Stimulated activated CD4-positive, alpha-beta T cell treated with anti-CD3 and anti-CD28 coated beads, Interleukin-15, amount 100 ng/mL, for 48 hours (primary cell): ENCODE measurements at places on chromosomes 12 and 14.

GRCh38 chr14:74427651-74428050 lies 1.6 kb upstream of the SYNDIG1L start:
- DNase-seq = no peak

GRCh38 chr12:94644141-94644979 lies 6.0 kb downstream of the TMCC3 start:
- no peak for DNase-seq

DNA sequence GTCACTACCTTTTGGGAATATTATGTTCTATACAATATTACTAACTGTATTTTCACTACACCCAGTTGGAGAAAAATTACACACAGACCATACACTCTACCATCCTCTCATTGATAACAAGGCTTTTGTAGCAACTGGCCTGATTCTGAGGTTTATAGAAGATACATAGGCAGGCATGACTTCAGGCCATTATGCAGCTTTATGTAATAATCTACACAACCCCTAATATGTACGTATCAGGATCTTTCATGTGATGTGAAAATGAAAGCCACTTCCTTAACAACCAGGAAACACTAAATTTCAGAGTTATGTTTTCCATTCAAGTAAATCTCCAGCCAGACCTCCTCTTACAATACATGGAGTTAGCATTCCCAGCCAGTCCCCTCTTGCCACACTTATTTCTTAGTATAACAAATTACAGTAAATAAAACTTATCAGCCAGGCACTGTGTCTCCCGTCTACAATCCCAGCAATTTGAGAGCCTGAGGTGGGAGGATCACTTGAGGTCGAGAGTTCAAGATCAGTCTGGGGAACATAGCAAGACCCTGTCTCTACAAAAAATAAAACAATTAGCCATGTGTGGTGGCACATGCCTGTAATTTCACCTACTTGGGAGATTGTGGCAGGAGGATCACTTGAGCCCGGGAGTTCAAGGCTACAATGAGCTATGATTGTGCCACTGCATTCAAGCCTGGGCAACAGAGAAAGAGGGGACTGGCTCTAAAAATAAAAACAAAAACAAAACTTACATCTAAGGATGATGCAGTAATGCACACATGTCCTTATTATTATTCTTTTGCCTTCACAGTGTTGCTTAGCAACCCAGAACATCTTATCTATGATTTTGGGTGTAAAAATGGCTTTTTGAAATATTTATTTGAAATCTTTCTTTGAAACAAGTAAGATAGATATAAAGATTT lies 10.4 kb upstream of the OSBPL8 start:
- no peak for DNase-seq

DNA sequence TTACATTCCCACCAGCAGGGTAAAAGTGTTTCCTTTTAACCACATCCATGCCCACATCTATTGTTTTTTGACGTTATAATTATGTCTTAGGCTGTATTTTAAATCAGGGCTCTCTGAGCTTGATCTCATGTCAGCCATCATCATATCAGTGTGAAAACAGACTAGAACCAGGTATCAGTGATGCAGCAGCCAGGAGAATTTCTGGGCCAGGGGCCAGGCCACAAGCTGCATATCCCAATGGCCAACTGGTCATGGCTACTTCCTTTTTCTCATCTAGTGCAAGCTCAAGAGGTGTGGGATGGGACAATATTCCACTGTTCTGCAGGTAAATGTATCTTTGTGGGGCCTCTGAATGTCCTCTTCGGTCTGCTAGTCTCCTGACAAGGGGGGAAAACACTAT lies 125.1 kb downstream of the CRADD start:
- no peak for DNase-seq

GRCh38 chr12:76084863-76085519 lies 506 bp upstream of the NAP1L1 start:
- DNase-seq = no peak

GRCh38 chr14:99253890-99254289 lies 18.1 kb downstream of the BCL11B start:
- DNase-seq = no peak

DNA sequence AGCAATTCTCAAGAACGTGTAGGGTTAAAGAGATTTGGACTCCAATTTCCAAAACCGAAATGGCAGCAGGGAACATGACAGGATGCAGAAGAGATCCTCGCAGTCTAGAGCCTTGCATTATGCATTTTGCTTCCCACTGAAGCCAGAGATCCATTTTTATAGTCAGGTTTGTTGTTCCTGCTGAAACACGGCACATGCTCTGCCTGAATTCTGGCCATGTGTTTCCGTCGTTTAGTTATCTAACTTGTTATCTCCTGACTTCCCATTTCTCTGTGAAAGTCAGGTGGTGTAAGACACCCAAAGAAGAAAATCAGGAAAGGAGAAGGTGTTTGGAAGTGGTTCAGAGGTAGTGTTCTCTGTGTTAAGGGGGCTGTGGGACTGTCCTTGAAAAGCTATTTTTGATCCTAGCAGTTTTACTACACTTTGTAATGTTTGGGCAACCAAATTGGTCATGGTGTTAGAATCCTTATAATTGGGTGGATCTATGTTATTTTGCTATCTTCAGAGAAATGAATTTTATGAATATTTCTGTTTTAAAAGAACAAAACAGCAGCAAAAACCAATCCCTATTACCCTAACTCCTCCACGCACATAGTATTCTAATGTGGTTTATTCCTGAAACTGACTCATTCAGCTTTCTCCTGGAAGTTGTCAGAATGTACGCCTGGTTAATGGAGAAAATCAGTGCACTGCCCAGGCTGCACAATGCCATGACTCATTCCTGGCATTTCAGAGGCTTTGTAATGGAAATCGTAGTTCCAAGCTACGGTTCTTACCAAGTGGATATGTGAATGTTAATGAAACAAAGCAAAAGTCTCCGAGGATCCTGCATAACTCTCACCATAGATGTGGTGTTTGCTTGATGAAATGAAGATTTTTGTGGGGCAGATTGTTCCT lies 110.1 kb downstream of the SAMD4A start:
- DNase-seq = no peak

- no peak for DNase-seq
These were observed 19.2 kb downstream of the MTHFD1 start for GRCh38 chr14:64407329-64407728.

- DNase-seq = no peak
These were observed 49.9 kb downstream of the AEBP2 start for GRCh38 chr12:19489168-19489567.

- DNase-seq = no peak
These were observed 2.8 kb upstream of the IFNG start for GRCh38 chr12:68162374-68162773.

DNA sequence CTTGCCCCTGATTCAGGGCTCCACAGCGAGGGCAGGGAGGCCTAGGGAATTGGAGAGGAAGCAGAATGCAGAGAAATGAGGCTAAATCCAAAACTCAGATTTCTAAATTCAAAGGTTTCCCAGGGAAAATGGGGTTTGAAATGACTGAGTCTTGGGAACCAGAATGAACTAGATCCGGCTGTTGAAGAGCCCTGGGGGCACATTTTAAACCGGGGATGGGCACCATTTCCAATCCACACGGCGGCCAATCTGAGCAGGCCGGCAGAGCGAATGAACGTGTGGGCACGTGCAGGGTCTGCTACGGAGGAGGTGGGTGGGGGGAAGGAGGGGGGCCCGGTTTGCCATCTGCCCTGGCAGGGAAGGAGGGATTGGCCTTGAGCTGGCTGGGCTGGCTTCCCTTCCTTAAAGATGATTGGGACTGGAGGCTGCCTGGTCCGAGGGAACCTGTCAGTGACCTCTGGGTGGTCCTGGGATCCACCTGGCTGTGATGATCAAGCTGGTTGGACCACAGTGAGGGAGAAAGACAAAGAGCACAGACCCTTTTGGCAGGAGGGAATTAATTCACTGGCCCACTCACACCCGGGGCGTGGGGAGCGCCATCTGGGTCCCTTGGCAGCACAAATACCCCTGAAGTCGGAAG lies 161.0 kb downstream of the RBM19 start:
- DNase-seq = no peak

DNA sequence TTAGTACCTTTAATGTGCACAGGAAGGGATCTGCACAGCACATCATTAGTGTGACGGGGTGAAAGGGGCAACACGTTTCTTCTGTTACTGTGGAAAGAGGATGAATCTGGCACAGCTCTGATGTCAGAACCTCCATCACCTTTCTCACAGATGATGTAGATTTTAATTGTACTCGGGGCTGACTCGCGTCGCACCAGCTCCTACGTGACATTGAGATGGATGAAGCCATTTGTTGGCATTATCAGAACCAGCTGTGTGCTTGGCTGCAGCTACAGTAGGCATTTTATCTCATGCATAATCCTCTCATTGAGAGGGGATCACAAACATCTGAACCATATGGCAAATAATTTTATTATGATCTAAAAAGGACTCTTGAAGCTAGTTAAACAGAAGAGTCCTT lies 173.6 kb downstream of the PDZRN4 start:
- DNase-seq = no peak

GRCh38 chr12:27553941-27554340 lies 29.9 kb downstream of the PPFIBP1 start:
- DNase-seq = no peak

- no peak for DNase-seq
These were observed 49.5 kb downstream of the ADIPOR2 start for GRCh38 chr12:1740161-1740948.

- DNase-seq = no peak
These were observed 43.0 kb downstream of the PPM1H start for GRCh38 chr12:62891805-62892549.

- DNase-seq = no peak
These were observed 18.4 kb downstream of the SLC2A3 start for GRCh38 chr12:7917392-7918267.

- no peak for DNase-seq
These were observed 545 bp downstream of the PPFIA2 start for GRCh38 chr12:81758421-81759189.

- DNase-seq = no peak
These were observed 552.3 kb downstream of the SLC16A7 start for GRCh38 chr12:60148109-60148508.

DNA sequence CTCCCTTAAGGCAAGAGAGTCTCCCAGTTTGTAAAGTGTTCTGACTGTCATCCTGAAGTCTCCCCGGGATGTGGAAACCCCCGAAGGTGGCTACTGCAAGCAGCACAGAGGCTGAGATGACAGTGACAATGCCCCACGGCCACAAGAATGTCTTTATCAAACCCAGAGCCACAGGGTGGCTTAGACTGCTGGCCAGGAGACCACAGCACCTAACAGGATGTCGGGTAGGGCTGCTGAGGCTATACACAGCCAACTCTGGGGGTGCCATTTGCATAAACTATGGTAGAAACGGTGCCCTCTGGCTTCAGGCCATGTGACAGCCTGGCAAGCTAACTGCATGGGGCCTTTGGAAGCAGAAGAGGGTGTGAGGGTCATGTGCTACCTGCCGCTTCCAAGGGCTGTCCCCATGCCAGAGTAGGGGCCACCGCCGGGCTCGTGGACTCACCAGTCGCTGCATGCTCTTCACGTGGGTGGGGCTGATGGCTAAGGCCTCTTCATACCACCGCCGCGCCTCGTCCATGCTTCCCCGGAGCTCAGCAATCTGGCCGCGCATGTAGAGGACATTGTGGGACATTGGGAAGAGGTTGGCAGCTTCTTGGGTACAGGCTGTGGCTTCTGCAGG lies 180.9 kb downstream of the CALM1 start:
- no peak for DNase-seq
